D721Med (cell line): ENCODE measurements at places on chromosomes 1 and 21.

GRCh38 chr1:10132852-10133251 is 77.5 kb upstream of the KIF1B start:
- DNase-seq = no peak

DNA sequence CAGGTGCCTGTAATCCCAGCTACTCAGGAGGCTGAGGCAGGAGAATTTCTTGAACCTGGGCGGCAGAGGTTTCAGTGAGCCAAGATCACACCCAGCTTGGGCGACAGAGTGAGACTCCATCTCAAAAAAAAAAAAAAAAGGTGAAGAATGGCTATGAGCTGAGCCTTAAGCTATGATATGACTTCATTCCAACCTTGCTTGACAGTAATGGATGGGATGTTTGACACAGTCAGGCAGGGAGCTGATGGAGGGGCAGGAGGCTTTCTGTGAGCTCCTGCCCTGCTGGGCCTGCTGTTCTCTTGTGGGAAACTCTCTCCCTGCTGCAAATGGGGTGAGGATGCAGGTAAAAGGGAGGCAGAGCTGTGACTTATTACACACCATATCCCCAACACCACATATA is 27.6 kb downstream of the NCF2 start:
- no peak for DNase-seq

DNA sequence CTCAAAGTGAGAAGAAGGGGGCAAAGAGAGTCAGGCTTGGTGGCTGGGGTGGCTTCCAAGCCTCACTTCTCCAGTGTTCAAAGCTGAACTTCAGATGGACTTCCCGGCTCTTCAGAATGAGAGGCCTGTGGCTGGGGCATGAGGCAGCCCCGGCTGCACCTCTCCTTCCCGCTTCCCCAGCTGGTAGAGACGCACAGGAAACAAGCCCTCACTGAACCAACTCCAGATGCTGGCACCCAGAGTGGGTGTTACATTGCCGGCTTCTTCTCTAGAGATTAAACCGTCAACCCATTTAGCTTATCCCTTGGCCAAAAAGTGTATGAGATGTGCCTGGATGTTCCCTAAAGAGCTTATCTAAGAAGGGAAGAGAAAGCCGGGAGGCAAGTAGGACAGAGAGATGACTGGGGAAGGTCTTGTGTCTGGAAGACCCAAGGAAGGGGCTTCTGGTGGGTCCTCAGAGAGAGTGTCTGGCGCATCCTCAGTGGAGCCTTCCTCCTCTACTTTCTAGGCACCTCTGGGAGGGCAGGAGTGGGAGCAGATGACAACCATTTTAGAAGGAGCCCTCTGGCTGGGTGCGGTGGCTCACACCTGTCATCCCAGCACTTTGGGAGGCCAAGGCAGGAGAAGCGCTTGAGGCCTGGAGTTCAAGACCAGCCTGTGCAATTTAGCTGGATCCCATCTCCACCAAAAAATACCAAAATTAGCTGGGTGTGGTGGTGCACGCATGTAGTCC is 2.0 kb downstream of the ADAMTSL4 start:
- no peak for DNase-seq

GRCh38 chr1:212458817-212459216 is 26.1 kb downstream of the NENF start:
- no peak for DNase-seq

- DNase-seq = no peak
Measured at GRCh38 chr1:114719424-114719787, 2.8 kb upstream of the NRAS start.
